GM23338 (cell line): ENCODE measurements at places on chromosomes 1 and 21. TPM values are rescaled to one million over a fixed set of nuclear protein-coding genes. Genes with fewer than 3 reads are reported as not detected.

Gene UBIAD1
- total RNA-seq, result 28.6 and 31.6 TPM in 2 replicates

Gene AUNIP
- total RNA-seq, result 20.9 and 24.1 TPM in 2 replicates

- no peaks in the 10 kb centered on the region for H3K27me3 ChIP-seq
- H3K4me1 ChIP-seq, result peaks cover 29% of the 10 kb centered on the region
- peak; percentile 63 for DNase-seq
- peak overlapping the region; percentile 93 for H3K27ac ChIP-seq
- peak overlapping the region; percentile 98 for H3K4me3 ChIP-seq
These were observed 685 bp downstream of the CRTC2 start for GRCh38 chr1:153957744-153958110.

DNA sequence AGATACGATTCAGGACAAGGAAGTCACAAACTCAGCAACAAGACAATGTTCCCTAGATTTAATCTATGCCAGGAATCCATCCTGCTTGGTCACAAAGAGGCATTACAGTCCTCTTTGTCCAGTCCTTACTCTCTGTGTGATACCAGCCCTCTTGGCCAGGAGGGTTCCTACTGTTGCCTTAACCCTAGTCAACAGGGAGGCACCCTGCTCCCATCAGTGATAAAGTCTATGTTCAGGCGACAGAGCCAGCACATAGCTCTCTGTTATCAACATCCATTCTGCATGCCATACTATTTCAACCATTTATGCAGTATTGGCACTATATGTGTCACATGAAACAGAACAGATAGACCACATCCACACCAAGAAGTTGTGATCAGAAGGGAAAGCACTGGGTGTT is 4.4 kb upstream of the NPL start:
- no peak overlapping the region for H3K4me3 ChIP-seq
- no peak overlapping the region for H3K27ac ChIP-seq
- H3K36me3 ChIP-seq, result no peaks in the 10 kb centered on the region
- H3K27me3 ChIP-seq, result peaks cover 34% of the 10 kb centered on the region

DNA sequence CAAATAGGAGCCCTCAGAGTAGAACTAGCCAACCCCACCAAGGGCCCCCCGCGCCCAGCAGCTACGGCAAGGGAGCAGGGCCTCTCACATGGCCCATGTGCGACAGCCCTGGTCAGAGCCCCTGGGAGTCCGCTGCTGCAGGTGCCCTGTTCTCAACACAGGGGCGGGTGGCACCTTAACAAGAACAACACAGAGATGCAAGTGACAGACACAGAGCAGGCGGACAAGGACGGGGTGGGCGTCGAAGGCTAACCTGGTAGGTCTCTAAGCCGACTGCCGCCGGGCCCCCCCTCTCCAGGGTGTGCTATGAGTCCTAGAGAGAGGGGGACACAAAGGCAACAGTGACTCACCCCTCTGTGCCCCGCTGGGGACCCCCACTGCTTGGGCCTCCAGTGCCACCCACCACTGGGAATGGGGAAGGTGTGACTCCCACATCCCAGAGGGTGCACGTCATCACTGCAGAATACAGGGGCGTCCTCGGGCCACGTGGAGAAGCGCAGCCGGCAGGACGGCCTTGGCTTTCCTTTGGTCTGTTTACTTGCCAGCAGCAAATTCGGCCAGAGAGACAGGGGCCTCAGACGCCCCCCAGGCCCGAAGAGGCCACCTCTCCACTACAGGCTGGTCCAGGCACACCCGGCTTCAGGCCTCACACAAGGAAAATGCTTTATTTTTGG is 44.8 kb downstream of the PRDM15 start:
- H3K27me3 ChIP-seq, result no peaks in the 10 kb centered on the region
- peaks cover 15% of the 10 kb centered on the region for H3K4me1 ChIP-seq
- H3K36me3 ChIP-seq, result no peaks in the 10 kb centered on the region; the same call in 1 of the 2 replicates
- peak overlapping the region; percentile 39; the same call in 1 of the 2 replicates for H3K27ac ChIP-seq
- no peak for DNase-seq
- no peak overlapping the region for H3K4me3 ChIP-seq

- DNase-seq, result no peak
- H3K27me3 ChIP-seq, result no peaks in the 10 kb centered on the region
- no peak overlapping the region for H3K27ac ChIP-seq
- H3K4me3 ChIP-seq, result no peak overlapping the region
- no peaks in the 10 kb centered on the region for H3K36me3 ChIP-seq
- no peaks in the 10 kb centered on the region for H3K4me1 ChIP-seq
These were observed 87.1 kb downstream of the VCAM1 start for GRCh38 chr1:100806601-100807000.

DNA sequence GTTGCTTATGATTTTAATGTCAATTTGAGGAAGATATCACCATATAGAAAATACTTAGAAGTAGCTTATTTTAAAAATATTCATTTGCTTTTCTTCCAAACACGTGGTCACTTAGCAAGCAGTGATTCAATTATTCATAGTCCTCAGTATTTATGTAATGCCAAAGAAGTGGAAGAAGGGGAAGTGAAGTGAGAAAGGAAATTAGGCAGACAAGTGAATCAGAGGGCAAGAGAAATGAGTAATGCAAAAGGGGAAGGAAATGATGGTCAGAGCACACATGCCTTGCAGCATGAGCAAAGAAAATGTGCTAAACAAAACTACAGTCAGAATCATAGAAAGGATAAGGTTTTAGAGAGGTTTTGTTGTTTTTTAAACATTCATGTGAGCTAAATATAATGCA is 31.8 kb downstream of the SDCCAG8 start:
- H3K27ac ChIP-seq, result no peak overlapping the region
- peaks cover 10% of the 10 kb centered on the region for H3K4me1 ChIP-seq
- no peak overlapping the region for H3K4me3 ChIP-seq
- no peaks in the 10 kb centered on the region for H3K27me3 ChIP-seq
- no peaks in the 10 kb centered on the region for H3K36me3 ChIP-seq
- DNase-seq, result no peak
